ENCODE measurements at places on chromosomes 1 and 21.

DNA sequence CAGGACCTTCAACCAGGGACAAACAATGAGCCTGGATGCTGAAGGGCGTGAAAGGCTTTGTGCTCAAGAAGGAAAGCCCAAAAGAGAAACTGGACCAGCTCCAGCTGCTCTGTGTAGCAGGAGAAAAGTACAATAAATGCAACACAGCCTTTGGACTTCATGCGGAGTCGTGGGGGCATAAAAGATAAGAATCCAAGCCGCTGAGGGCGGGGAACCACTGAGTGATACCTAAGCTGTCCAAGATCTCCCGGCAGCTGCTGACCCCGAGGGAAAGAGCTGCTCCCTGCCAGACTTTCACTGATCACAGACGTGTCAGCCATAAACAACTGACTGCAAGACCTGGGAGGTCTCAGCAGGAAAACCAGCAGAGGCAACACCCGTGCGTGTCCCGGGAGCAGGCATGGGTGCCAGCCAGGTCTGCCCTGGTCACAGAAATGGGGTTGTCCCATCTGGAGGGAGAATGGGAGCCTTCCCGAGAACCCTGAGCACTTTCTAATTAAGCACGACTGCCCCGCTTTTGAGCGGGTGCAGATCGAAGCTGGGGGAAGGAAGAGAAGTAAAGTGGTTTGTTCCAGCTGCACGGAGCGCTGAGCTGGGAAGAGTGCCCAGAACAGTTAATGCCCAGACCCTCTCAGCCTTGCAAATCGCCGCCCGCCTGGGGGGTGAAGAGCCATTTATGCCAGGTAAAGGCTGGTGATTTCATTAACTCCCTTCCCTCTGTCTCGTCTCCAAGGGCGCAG lies 68.3 kb upstream of the TARDBP start:
- no peak for DNase-seq
- H3K27ac ChIP-seq: no peak overlapping the region
- H3K27me3 ChIP-seq: no peaks in the 10 kb centered on the region
- H3K4me3 ChIP-seq: peak overlapping the region; percentile 29

- no peaks in the 10 kb centered on the region for H3K27me3 ChIP-seq
- H3K27ac ChIP-seq: no peak overlapping the region
These were observed 1.2 kb upstream of the CSMD2 start for GRCh38 chr1:34166191-34166624.

- H3K27ac ChIP-seq: no peak overlapping the region
- no peaks in the 10 kb centered on the region for H3K27me3 ChIP-seq
- no peak for DNase-seq
These were observed 8.2 kb upstream of the RYR2 start for GRCh38 chr1:237033804-237034203.

GRCh38 chr1:245694753-245695195 lies 540.0 kb downstream of the KIF26B start:
- no peak overlapping the region for H3K4me3 ChIP-seq
- H3K27ac ChIP-seq: no peak overlapping the region
- no peaks in the 10 kb centered on the region for H3K27me3 ChIP-seq
- no peaks in the 10 kb centered on the region for H3K36me3 ChIP-seq
- H3K4me1 ChIP-seq: no peaks in the 10 kb centered on the region
- DNase-seq: no peak

DNA sequence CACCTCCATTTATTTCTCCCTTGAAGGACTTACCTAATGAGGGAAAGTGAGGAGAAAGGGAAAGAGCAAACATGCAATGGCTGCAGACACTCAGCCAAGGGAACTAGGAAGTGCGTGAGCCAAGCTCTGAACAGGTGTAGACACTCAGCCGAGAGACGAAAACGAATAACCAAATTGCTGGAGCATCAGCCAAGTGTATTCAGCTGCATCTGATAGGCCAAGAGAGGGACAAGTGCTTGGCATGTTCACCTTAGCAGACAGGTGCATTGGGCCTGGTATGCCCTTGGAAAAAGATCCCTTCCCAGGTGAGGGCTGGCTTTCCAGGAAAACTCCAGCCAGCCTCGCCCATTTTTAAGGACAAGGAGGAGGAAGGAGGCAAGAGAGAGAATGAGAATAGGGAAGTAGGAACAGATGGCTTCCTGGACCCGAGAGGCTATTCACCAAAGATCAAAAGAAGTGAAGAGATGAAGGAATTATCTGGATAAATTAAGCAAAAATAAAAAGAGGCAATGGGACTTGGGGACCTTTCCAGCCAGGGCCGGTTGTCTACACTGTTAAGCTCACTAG lies 184.7 kb downstream of the TOMM20 start:
- no peaks in the 10 kb centered on the region for H3K27me3 ChIP-seq
- H3K4me3 ChIP-seq: no peak overlapping the region
- no peak overlapping the region for H3K27ac ChIP-seq
- DNase-seq: no peak

GRCh38 chr1:216640100-216640499 lies 83.1 kb downstream of the ESRRG start:
- H3K36me3 ChIP-seq: no peaks in the 10 kb centered on the region
- H3K27ac ChIP-seq: no peak overlapping the region
- DNase-seq: no peak
- H3K27me3 ChIP-seq: no peaks in the 10 kb centered on the region

- no peak overlapping the region for H3K27ac ChIP-seq
- H3K4me3 ChIP-seq: no peak overlapping the region
- no peaks in the 10 kb centered on the region for H3K4me1 ChIP-seq
- no peaks in the 10 kb centered on the region for H3K36me3 ChIP-seq
These were observed 29.6 kb upstream of the RASAL2 start for GRCh38 chr1:178064191-178064821.

- no peaks in the 10 kb centered on the region for H3K27me3 ChIP-seq
- H3K4me3 ChIP-seq: no peak overlapping the region
- no peaks in the 10 kb centered on the region for H3K4me1 ChIP-seq
- no peaks in the 10 kb centered on the region for H3K36me3 ChIP-seq
- no peak for DNase-seq
These were observed 11.7 kb downstream of the ATP1B1 start for GRCh38 chr1:169118227-169118626.

DNA sequence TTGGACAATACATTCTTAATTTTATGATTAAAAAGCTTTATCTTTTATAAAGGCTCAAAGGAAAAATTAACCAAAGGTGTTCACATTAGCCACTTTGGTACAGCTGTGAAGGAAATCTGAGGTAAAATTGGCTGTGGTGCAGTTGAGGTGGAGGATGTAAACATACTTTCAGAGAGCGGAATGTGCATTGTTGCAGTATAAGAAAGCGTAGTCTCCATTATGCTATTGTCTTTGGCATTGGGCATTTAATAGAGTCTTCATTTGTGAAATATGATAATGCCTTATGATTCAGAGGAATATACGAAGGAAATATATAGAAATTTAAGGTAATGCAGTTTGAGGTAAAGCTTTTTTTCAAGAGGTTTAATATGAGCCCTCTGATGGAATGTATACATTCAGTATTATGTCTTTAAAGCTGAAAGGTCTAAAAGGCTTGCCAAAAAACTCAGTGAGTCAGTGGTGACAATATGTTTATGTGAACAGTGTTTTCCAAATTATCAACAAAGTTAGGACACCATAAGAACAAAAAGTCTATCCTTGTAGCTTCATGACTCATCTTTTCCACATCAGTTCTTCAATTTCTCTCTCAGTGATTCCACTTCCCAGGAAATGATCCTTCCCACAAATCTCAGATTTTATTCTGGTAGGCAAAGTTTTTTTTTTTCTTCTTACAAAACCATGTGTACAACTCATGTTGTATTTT lies 26.9 kb upstream of the DDR2 start:
- H3K36me3 ChIP-seq: no peaks in the 10 kb centered on the region
- H3K27ac ChIP-seq: no peak overlapping the region
- no peak overlapping the region for H3K4me3 ChIP-seq
- DNase-seq: no peak
- H3K27me3 ChIP-seq: no peaks in the 10 kb centered on the region
- no peaks in the 10 kb centered on the region for H3K4me1 ChIP-seq

GRCh38 chr1:247407180-247407616 lies 8.8 kb upstream of the NLRP3 start:
- H3K36me3 ChIP-seq: no peaks in the 10 kb centered on the region
- no peak overlapping the region for H3K4me3 ChIP-seq
- no peak for DNase-seq
- H3K27me3 ChIP-seq: no peaks in the 10 kb centered on the region
- no peak overlapping the region for H3K27ac ChIP-seq

- H3K27me3 ChIP-seq: no peaks in the 10 kb centered on the region
- H3K4me3 ChIP-seq: no peak overlapping the region
These were observed 194.1 kb downstream of the ROR1 start for GRCh38 chr1:63967901-63968300.

GRCh38 chr1:228781809-228782661 lies 46.8 kb downstream of the RHOU start:
- H3K4me1 ChIP-seq: no peaks in the 10 kb centered on the region
- no peaks in the 10 kb centered on the region for H3K36me3 ChIP-seq
- no peaks in the 10 kb centered on the region for H3K27me3 ChIP-seq
- DNase-seq: no peak
- H3K4me3 ChIP-seq: no peak overlapping the region

DNA sequence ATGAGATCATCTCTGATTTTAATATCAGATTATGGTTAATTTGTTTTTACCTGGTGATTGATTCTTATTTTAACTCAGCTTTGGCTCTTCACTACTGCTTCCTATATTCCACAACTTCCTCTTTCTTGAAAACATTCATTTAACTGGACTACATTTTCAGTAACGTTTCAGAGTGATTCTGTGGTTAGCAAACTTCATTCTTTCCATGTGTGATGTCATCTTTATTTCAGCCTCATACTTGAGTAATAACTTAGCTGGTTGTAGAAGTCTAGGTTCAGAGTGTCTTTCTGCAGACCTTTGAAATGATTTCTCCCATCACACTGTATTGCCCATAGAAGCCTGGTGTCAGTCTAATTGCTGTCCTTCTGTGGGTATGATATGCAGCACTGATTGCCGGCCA lies 36.0 kb upstream of the SLC35F3 start:
- H3K27me3 ChIP-seq: no peaks in the 10 kb centered on the region
- H3K4me3 ChIP-seq: no peak overlapping the region
- no peak overlapping the region for H3K27ac ChIP-seq
- H3K36me3 ChIP-seq: no peaks in the 10 kb centered on the region
- no peaks in the 10 kb centered on the region for H3K4me1 ChIP-seq
- DNase-seq: no peak

- no peaks in the 10 kb centered on the region for H3K4me1 ChIP-seq
- no peak overlapping the region for H3K4me3 ChIP-seq
- H3K27ac ChIP-seq: no peak overlapping the region
- no peaks in the 10 kb centered on the region for H3K36me3 ChIP-seq
- DNase-seq: no peak
These were observed 19.3 kb upstream of the FOXO6 start for GRCh38 chr1:41341772-41342562.

DNA sequence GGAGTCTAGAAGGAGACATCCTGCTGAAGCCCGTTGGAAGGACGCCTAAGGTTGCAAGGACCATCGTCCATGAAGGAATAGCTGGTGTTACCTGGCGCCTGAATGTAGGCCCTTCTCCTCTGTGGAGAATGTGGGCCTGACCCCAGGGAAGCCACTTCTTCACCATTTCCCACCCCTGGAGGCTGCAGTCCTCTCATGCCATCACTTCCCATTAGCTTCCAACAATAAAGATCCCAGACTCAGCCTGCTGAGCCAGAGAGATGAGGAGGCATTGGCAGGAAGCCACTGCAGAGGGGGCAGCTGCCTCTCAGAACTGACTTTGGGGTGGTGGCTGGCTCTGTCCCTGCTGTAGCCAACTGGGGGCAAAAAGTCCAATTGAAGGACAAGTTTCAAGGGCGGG lies 21.3 kb upstream of the KCNE2 start:
- H3K4me3 ChIP-seq: no peak overlapping the region
- H3K36me3 ChIP-seq: no peaks in the 10 kb centered on the region
- DNase-seq: no peak
- no peaks in the 10 kb centered on the region for H3K27me3 ChIP-seq
- H3K4me1 ChIP-seq: peaks cover 10% of the 10 kb centered on the region
- H3K27ac ChIP-seq: no peak overlapping the region

DNA sequence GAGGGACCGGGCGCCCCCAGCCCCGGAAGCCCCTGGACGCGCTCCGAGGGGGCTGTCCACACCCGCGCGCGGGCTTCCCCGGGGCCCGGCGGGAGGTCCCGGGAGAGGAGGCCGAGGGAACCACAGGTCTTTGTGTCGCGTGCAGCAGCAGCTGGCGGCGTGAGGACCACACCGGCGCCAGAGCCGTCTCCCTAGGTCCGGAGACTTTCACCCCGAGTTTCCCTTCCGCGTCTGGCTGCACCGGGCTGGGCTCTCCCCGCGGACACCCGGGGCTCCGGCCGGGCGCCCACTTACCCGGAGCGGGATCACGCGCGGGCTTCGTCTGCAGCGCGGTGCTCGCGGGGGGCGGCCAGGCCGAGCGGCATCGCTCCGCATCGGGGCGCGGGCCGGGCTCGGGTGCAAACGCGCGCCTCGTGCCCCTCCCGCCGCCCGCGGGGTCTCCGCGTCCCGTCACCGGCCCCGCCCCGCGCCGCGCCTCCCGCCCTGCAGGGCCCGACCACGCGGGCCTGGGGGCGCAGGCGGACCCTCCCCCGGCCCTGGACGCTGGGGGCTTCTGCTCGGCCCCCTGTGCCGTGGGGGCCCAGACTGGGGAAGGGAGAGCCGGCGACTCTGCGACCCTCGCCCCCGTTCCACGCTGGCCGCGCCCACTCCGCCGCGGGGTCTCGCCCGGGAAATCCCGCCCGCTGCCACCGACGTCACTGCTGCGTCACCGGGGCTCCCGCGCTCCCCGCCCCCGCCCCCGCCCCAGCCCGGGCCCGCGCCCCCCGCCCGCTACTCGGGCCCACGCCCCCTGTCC lies at the start of gene GNG4:
GNG4 (minus strand) TSS at position 417 of the 796 bp plus-strand sequence. CDS start 65,946 bp downstream, outside the sequence.
- H3K36me3 ChIP-seq: no peaks in the 10 kb centered on the region
- DNase-seq: peak; percentile 82
- H3K27ac ChIP-seq: peak within 1 kb of the TSS; percentile 92
- H3K4me3 ChIP-seq: peak within 1 kb of the TSS; percentile 41
- peaks cover 3% of the 10 kb centered on the region for H3K4me1 ChIP-seq
